ENCODE measurements at places on chromosomes 2 and 18.

- DNase-seq = no peak
Measured at GRCh38 chr18:21452276-21452780, 148.2 kb downstream of the ESCO1 start.

GRCh38 chr2:222842491-222843174 lies 18.2 kb upstream of the ACSL3 start:
- no peak for DNase-seq

DNA sequence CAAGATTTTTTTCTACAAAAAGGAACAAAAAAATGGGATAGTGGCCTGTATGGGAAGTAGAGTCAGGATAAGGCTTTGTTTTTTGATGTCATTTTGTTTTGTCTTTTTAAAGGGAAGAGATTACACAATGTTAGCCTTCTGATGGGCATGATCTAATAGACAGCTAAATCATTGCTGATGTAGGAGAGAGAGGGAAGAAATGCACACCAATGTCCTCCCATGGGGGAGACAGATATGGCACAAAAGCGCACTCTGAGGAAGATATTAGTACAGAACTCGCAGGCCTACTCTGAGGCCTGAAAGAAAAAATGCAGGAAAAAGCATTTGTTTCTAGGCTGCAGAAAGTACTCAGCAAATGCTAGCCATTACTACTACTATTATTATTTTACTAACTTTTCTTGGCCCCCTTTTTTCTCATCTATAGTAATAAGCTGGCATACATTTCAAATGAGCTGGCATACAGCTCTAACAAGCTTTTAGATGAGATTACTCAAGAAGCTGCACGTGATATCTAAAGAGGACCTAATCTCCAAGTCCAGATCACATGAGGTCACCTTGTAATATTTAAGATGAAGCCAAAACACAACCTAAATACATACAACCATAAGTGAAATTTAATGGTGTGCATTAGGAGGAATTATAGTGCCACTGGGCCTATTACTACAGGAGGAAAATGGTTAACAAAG lies 269.4 kb upstream of the TANK start:
- DNase-seq = no peak

GRCh38 chr2:127669056-127669455 lies 6.3 kb downstream of the LIMS2 start:
- DNase-seq = no peak

- DNase-seq = no peak
Measured at GRCh38 chr2:240819858-240820606, at the start of gene KIF1A. KIF1A (minus strand) TSS chr2:240820219; CDS start chr2:240797752, 22,467 bp downstream.

- DNase-seq = no peak
Measured at GRCh38 chr18:28074076-28074475, 102.9 kb downstream of the CDH2 start.

DNA sequence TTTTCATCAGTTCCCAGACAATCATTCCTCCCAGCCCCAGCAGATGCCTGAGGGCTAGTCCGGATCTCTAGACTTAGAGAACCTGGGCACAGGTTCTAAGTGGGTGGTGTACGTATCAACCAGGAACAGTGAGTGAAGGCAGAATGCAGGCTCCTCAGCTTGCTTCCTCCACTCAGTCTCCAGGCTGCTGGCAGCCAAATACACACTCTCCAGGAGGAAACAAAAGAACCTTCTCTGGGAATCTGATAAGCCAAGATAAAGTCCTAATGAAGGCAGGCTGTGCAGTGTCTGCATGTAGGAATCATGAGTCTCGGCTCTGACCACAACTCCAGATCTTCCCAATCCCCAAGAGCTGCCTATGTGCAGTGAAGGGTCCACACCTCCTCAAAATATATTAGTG lies 245.7 kb downstream of the SP3 start:
- DNase-seq = no peak

GRCh38 chr2:60565472-60565871 lies 12.0 kb upstream of the BCL11A start:
- no peak for DNase-seq

GRCh38 chr2:28627722-28628480 lies 123.7 kb upstream of the PPP1CB start:
- DNase-seq = no peak
